ENCODE measurements at places on chromosomes 1 and 21.

- DNase-seq, result peak; percentile 82
These were observed 8.0 kb downstream of the SDHB start for GRCh38 chr1:17045634-17046333.

DNA sequence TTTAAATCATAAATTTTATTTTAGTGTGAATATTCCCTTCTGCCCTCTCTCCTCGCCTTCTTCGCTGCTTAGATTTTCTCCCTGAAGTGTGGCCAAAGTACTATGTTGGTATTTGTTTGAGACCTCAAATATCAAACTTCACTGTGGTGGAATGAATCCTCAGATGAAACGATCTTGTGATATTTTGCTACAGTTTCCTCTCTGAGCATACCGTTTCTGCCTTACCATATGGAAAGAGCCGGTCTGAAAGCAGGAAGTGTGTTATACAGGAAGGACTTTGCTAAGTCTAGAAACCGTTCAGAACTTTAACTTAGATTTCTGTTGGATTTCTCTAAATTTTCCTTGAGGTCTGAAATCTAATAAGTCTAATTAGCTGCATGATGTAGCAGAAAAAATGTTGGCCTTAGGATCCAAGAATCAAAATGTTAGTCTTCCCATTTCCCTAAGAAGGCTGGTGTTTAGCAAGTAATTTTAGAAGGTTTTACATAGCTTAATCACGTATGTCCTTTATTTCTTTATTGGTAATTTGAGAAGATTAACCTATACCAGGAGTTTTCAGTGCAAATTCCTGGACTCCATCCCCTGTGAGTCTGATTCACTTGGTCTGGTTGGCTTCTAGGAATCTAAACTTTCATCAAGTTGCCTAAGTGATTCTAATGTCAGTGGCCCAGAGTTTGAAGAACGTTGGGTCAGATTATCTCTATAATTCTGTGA lies 30.7 kb downstream of the SDCCAG8 start:
- no peak for DNase-seq

- DNase-seq, result peak; percentile 48
These were observed 25.0 kb upstream of the TSPAN2 start for GRCh38 chr1:115114308-115114707.

DNA sequence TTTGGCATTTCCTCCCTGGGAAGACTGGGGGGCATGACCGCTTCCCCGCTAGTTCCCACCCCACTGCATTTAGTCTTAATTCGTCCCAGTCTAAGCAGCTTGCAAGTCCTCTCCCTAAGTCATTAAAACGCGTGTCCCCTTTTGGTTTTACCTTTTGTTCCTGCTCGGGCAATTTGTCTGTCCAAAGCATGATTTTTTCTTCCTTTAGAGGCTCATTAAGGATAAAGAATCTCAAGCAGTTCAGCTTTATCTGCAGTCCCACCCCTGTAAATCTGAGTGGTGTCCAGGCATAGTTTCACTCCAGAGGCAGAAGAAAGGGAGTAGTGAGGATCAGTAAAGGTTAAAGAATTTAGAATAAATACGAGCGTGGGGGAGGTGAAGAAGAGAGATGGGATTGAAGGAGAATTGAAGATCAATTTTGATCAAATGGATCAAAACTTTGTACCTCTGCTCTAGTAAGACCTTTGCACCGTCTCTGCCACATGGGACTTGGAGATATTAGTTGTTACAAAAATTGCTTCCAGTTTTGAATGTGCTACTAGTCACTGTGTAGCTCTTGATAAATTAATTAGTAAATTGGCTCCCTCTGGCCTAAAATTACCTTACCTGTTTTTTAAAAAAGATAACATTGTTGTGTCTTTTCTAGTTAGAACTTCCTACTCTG lies 989 bp upstream of the ETV3 start:
- DNase-seq, result no peak

DNA sequence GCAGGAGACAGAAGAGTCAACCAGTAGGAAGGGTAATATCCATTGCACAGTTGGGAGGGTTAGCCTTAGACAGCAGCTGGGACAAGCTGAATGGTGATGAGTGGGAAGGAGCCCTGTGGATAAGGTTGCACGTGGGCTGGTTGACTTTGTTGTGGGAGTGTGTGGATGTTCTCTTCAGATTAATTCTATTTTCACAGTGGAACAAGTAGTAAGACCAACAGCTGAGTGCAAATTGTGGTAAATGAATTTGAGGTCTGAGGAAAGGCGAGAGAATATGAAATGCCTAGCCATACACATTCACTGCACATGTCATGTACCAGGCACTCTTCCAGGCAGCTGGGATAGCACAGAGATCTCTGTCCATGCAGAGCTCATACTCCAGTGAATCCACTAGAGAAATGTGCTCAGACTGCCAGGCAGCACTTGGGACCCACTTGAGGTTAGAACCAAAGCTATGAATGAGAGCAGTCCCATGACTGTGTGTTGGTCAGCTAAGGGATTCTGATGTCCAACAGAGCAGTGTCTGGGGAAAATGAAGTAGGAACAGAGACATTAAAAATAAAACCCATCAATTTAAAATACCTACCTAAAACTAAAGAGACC lies 25.2 kb upstream of the VTCN1 start:
- DNase-seq, result no peak

DNA sequence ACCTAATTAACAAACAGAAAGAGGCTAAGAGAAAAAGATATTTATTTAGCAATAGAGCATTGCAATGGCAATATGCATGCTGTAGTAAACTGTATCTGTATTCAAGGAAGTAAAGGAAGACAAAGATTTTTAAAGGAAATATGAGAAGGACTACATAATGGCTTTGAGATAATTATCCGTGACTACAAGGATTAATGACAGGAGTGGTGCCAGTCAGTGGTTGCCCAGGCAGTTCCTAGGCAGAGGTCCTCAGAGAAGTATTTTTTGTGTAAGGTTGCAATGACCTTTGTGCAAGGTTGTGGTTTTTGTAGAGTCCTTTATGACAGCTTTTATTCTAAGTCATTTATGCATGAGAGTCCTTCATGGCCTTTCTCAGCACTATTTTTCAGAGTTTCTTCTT lies 711.1 kb upstream of the CHRM3 start:
- no peak for DNase-seq

- DNase-seq, result no peak
These were observed 6.3 kb downstream of the HMGCS2 start for GRCh38 chr1:119762409-119762808.

DNA sequence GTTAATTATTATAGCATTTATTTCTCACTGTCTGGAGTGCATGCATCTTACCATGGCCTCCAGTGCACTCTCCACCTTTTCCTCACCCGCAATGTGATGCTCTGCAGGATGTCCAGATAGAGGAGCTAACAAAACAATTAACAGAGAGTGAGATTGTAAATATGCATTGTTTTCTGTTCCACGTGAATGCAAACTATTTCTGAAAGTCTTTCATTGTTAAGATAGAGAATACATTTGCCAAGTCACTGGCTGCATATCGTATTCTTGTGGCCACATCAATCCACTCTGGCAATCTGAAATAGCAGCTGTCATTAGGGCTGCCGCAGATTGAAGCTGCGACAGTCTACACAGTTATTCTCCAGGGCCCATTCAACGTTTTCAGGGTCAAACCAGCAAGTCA lies 143.8 kb downstream of the DUSP10 start:
- no peak for DNase-seq

DNA sequence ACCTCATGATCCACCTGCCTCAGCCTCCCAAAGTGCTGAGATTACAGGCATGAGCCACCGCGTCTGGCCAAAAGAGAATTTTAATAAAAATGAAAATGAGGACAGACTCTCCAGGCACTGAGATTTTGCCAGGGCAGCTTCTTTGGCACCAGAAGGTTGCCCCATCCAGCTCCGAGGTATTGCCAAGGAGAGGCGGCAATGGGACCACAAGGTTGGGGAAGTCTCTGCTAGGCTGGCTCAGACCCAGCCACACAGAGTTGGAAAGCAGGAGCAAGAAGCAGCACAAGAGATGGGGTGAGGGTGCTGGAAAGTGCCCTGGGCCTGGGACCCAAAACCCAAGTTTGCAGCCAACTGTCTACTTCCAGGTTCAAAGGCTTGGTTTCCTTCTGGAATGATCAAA lies 200.9 kb downstream of the HHIPL2 start:
- no peak for DNase-seq

DNA sequence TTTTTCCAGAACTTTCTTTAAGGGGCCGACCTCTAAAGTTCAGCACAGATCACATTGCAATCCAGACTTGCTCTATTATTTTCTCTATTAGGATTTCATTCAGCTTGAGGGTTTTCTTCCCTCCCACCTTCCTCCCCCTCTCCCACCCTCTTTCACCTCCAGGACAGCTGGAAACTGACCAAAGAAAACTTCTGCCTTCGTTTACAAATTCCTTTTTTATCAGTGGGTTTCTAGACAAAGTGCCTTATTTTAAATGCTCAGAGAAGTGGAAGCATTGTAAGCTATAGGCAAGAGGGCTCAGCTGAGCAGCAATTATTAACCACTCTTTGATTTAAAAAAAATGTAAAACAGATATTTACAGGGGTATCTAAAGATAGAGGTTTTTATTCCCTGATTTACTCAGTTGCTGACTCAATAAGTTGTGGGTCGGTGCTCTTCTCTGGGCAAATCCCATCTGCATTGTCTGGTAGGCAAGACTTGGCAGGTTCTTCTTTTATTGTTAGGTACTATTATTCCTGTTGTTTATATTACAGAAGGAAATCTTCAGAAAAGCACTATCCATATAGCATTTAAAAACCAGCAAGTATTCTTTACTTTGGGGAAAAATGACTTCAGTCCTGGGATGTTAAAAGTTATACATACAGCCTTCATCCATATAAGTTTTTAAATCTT lies 277.0 kb upstream of the C1orf105 start:
- DNase-seq, result peak; percentile 84

GRCh38 chr21:32331444-32332305 lies 33.0 kb downstream of the MRAP start:
- no peak for DNase-seq

DNA sequence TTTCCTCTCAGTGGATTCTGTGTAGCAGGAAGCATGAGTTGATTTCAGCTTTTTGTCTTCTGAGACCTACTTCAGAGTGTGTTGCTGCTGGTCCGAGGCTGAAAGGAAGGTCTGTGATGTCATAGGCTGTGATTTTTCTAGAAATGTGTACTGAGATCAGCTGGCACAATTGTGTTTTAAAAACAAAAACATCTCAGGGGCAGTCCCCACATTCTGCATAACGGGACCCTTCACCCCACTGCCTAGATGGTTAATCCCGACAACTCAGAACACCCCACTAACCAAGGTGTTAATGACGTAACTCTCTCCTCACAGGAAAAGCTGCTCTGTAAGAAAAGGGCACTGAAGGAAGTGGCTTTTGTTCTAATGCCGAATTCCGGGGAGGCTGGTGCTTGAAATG lies 59.8 kb upstream of the PPP2R5A start:
- no peak for DNase-seq

DNA sequence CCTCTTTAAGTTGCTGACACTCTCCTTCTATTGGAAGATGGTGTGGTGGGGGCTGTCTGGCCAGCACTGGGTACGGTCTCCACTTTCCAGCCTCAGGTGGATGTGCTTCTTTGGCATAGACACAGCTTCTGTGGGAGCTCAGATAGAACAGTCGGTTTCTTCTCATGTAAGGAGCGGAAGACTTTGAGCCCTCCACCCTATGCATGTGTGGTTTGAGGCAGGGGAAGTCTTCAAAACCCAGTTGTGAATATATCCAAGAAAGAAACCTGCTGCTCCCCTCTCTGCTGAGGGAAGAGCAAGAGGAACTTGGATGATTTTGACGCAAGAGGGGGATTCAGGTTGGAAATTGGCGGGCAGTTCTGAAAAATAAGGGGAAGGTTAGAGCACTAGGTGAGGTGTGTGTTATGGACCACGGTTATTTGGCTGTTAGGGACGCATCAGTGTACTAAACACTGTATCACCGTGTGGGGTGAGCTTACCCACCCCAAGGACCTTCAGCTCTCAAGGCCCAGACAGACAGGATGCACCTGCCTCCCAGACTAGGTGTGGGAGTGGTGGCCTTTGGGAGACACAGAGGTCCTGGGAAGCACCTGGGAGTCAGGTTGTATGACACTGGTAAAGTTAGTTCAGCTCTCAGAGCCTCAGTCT lies 36.2 kb downstream of the IL6R start:
- DNase-seq, result no peak

- no peak for DNase-seq
These were observed 65.3 kb upstream of the PSEN2 start for GRCh38 chr1:226804907-226805759.

DNA sequence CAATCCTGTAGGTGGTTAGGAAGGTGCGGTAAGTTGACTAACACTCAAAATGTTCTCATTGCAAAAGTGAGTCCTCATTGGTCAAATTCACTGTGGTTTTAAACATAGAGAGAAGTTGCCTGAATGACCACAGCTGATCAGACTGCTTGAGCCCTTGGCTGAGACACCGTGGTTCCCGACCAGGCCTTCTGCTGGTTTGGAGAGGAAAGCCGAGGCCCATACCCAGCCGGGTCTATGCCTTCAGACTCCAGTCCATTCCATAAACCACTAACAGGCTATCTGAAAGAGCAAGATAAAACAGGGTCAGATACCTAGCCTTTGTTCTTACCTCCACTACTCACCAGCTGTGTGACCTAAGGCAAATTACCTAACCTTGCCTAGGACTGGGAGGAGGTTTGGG lies 133.9 kb downstream of the LMX1A start:
- no peak for DNase-seq

DNA sequence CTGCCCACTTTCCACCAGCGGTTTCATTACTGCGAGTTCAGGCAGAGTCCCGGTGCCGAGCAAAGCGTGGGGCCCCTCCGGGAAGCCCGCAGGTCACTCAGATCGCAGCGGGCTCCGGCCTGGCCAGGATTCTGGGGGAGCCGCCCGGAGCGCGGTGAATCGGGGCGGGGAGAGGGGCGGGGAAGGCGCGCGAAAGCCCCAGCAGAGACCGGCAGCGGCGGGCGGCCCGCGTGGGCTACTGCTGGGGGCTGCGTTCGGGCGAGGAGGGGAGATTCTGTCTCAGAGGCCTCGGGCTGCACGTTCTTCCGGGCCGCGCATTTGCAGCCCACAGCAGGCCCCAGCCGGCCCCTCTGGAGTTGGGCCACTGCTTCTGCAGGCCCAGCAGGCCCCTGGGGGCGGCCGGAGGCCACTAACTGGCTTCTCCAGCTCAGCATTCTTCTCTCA lies 64.7 kb downstream of the SCCPDH start:
- DNase-seq, result peak; percentile 31

DNA sequence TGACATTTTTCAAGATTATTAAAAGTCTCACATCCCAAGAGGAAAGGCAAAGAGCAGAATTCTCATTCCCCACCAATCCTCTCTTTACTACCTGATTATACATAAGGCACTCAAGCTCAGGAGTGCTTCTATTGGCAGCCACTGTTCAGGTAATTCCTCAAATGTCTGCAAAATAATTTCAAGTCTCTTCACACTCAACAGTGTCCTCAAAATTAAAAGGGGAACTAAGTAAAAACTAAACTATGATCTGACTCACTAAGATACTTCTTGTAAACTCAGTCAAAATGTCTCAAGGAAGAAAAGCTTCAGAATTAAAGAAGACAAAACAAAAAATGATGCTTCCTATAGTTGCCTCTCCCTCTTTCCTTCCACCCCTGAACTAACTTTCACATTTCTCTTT lies 135.6 kb downstream of the GPATCH2 start:
- DNase-seq, result no peak

- no peak for DNase-seq
These were observed 137.8 kb downstream of the HIVEP3 start for GRCh38 chr1:41780916-41781315.

- DNase-seq, result no peak
These were observed 45.2 kb downstream of the SLC37A1 start for GRCh38 chr21:42558846-42559245.
